Cortex of kidney (tissue), 1 donor: ENCODE measurements at places on chromosomes 6 and 20.

- no peak for DNase-seq
These were observed 20.6 kb downstream of the KCNQ5 start for GRCh38 chr6:72642435-72642834.

- no peak for DNase-seq
These were observed 341.8 kb downstream of the ZFAND3 start for GRCh38 chr6:38161331-38161730.

DNA sequence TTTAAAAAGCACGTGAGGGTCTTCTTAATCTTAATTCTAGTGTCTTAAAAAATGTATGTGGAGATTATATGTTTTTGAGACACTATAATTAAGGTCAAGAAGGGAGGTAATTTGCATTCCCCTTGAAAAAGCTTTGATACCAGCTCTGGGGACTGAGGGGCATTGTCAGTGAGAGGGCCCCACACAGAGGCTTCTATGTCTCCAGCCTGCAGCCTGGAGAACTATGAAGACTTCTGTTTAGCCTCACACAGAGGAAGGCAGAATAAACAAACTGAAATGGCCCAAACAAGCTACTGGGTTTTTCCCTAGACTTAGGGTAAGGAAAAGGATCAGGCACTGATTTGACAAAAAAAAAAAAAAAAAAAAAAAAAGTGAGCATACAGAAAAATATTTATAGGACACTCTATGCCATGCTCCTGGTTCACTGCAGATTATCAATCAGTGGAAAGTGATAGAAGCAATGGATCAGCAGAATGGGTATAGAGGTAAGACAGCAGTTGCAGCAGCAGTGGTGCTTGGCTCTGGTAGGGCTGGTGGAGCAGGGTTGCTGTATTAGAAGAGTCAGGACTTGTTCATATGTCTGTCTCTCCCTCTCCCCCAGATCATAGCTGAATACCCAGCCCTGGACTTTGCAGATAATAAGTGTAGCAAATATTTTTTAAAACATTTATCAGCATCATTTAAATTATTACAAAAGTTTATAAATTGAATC is 85.4 kb downstream of the KLHL32 start:
- no peak for DNase-seq

- DNase-seq, result no peak
These were observed 67.1 kb downstream of the FGD2 start for GRCh38 chr6:37072526-37072925.

DNA sequence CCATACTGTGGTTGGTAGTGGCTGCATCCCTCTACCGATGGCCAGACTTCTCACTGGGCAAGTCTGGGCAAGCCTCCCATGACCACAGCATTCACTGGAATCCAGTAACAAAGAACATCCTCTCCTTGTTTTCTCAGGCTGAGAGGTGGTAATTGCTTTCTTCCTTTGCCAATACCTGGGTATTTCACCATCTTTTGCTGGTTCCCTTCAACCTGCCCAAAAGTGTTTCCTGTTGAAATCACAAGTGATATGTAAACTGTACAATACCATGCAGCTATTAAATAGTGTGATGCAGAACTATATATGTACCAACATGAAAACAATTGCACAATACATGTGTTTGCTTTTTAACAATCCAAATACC is at the start of gene PTCHD4:
PTCHD4 (minus strand) TSS at position 55 of the 364 bp plus-strand sequence. CDS start 42,240 bp downstream, outside the sequence.
- no peak for DNase-seq

GRCh38 chr6:163992701-163993100 is 578.2 kb downstream of the QKI start:
- DNase-seq, result no peak

DNA sequence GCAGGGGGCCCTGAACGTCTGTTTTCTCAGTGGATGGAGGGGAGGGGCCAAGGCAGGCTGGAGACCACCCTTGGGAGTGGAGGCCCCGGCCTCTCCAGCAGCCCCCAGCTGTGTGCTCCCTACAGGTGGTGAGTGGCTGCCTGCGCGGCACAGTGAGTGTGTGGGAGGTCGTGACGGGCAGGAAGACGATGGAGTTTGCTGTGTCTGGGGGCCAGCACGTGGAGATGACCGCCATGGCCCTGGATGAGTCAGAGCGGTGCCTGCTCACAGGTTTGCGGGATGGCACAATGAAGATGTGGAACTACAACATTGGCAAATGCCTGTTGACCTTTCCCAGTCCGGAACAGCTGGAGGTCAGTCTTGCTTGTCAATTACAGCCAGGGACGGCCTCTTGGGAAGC is 52.6 kb downstream of the EFCAB8 start:
- DNase-seq, result no peak

DNA sequence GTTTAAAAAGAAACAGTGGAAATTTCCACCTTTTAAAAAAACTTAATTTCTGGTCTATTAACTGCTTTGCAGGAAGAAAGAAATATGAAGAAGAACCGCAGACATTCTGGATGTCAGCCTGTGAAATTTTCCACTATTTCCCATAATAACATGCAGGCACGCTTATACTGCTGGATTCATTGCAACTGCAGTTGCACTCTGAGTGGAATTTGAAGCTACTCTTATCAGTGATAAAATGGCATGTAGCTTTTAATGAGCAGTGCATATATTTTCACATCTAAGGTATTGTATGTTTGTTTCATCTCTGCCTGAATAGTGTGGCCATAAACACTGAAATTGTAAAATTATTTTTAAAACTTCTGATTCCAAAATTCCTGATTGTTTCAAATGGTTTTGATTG is 28.2 kb downstream of the NCOA3 start:
- DNase-seq, result no peak

DNA sequence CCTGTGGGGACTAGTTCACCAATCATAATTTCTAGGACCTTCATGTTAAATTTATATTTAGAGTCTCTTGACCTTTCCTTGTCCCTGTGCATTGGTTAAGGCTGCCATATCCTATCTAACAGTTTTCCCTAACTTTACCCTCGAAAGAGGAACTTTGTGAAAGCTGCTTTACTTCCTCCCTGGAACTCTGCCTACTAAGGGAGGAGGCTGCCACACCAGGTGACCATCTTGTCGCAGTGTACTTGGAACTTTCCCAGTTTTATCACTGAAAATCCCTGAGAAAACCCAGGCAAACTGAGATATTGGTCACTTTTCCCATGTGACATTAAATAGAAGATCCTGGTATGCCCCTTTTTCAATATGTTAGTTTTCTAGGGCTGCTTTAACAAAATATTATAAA is 317.6 kb upstream of the TSHZ2 start:
- DNase-seq, result no peak

- peak; percentile 54 for DNase-seq
These were observed 18.3 kb downstream of the HIVEP2 start for GRCh38 chr6:142926494-142927270.
